ENCODE measurements at places on chromosomes 16 and 17.

GRCh38 chr16:11350921-11351335, 5.7 kb downstream of the RMI2 start:
- no peak for DNase-seq

GRCh38 chr16:51137097-51137496, 14.0 kb downstream of the SALL1 start:
- DNase-seq, result no peak

- DNase-seq, result no peak
Observed at GRCh38 chr16:389352-389751, 7.6 kb upstream of the PGAP6 start.

DNA sequence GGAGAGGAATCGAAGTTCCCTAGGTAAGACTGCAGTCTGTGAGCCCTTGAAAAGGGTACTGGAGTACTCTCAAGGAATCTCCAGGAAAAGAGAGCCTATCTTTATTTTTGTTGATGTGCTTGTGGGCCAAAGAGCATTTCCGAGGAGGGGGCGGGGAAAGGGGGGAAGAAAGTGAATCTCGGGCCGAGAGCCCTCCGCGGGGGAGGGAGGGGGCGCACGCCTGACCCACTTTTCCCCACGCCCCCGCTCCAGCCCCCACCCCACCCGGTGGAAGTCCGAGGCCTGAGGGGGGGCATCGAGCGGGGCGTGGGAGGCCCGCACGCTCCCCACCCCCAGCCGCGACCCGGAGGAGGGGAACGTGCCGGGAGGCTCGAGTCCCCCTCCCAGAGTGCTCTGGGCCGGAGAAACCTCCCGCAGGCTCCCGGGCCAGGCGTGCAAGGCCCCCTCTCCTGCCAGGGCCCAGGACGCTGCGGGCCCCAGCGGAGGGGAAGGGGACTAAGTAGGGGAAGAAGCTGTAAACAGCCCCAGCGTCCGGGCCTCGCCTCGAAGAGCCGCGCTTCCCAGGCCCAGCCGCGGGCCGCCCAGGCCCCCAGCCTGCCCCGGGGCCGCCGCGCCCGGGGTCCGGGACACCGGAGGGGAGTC, 444 bp downstream of the HELZ start:
- no peak for DNase-seq

DNA sequence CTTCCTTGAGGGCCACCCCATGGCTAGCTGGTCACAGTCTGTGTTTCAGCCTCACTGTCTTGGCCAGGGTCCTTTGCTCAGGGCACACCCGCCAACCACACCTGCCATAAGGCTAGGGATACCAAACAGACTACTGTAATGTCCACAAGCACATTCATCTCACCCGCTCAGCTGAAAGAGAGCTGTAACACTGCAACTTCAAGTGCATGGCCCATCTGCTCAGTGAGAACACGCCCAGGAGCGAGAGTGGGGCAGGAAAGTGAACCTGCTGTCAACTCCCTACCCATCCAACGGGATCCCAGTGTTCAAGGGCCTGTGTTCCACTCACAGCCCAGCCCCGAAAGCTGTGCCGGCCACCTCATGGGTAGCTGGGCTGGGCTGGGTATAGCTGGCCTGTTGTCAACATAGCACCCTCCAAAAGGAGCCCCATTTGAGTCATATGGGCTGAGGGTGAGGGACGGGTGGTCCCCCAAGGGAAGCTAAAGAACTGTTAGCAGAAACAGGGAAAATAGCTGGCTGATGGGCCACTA, 55.7 kb downstream of the SCNN1B start:
- DNase-seq, result no peak

GRCh38 chr16:23110257-23110899, 38.9 kb downstream of the USP31 start:
- no peak for DNase-seq

DNA sequence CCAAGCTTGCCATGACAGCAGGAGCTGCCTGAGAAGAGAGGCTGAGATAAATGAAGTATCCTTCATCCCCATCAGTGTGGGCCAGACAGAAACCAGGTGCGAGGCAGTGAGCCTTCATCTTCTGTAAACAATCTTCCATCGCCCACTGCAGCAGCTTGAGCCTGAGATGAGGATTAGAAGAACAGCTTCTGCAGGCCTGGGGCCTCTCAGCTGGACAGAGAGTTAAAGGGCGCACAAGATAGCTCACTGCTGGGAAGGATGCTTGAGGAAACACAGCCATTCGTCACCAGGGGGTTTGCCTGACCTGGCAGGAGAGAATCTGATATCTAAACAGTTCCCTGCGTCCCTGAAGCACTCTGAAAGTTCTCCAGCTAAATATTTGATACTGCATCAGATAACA, 27.1 kb downstream of the HOXB1 start:
- DNase-seq, result no peak

DNA sequence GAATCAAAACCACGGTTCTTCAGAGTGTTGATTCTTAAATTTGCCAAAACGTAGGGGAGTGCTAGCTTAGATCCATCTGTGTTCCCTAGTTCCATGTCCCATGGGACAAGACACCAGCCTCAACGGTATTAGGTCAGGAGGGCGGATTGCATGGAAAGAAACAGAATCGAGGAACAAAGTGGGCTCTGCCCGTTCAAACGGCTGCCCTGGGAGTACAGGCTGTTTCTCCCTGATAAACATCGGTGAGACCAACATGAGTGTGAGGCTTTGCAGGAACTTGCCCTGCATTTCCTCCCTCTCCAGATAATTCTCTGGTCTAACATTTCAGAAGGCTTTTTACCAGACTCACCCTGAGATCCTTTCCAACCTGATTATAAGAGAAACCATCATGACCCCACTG, 82.2 kb downstream of the MRM3 start:
- no peak for DNase-seq

DNA sequence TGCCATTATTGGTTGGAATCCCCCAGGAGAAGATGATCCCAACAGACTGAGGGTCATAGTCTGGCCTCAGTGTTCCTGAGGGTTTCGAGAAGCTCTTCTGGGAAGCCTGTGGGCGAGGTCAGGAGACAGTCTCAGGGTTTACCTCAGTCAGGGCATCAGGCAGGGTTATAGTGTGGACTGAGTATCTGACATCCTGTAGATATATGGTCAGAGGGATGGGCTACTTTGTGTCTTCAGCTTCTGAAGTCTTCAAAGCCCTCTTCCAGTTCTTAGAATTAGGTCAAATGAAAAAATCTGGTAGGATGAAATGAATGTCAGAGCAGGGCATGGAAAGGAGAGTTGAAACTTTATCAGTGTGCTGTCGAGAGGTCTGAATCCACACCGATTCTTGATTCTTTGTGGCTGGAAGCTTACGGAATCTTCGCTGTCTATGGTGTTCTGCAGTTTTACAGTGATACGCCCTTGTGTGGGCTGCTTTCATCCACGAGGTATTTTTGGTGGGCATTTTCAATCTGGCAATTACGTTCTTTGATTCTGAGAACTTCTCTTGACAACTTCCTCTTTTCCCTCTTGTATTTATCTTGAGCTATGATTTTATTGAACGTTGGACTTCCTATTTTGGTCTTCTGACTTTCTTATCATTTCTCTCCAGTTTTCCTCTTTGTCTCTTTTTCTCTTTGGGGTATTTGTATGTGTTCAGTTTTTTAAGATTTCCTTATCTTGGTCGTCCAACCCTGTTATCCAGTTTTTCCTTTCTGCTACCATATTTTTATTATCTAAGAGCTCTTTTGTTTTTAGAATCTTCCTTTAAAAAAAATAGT, 30.4 kb downstream of the BPTF start:
- no peak for DNase-seq

- DNase-seq, result no peak
Observed at GRCh38 chr16:79628501-79628975, 28.0 kb upstream of the MAF start.

- DNase-seq, result no peak
Observed at GRCh38 chr16:55499951-55500529, 8.8 kb upstream of the LPCAT2 start.

DNA sequence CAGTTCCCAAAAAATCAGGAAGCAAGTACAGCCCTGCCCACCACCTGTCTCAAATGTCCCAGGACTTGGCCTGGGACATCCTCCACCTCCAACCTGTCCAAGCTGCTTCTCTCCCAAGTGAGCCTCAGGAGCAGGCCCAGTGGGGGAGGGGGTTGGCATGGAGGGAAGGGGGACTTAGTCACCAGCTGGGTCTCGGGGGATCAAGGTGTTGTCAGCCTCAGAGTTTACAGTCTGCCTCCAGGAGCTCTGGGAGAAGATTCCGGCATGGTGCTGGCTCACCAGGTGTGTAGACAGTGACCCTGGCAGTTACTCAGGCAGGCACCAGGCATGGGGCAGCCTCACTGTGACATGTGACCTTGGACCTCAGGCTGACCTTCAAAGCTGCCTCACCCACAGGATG, 19.7 kb downstream of the ZNF423 start:
- DNase-seq, result no peak

- no peak for DNase-seq
Observed at GRCh38 chr16:10367616-10368188, 18.2 kb upstream of the ATF7IP2 start.

DNA sequence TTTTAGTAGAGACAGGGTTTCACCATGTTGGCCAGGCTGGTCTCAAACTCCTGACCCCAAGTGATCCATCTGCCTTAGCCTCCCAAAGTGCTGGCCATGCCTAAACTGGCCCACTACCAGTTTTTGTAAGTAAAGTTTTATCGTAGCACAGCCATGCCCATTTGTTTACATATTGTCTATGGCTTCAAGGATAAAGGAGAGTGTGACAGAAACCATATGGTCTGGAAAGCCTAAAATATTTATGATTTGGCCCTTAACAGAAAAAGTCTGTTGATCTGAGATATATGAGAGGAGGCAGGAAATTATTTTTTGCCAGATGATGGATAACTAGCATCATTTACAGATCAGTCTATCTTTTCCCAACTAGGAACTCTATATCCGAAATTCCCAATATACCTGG, 4.5 kb downstream of the AKAP10 start:
- DNase-seq, result no peak
